Stimulated activated naive CD4-positive, alpha-beta T cell (primary cell): ENCODE measurements at places on chromosomes 5 and 9.

DNA sequence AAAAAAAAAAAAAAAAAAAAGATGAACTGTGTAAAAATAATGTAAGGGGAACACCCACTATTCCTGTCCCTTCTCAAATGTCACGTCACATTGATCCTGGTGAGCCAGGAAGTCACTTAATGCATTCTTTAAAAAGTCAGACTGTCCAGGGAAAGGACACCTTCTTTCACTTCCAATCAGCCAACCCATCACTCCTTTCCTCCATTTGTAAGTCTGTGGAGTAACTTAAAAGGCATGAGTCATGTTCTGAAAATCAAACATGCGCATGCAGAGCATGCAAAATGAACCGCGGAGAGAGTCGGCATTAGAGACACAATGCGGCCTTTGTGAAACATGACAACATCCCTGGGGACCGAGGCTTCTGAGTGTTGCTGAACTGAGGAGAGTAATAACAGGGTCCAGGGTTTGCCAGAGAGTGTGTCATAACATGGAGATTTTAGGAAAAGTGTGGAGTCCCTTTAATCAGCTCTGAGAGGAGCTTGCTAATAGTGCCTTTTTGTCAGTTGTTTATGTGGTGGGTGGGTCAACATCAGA is 77.6 kb upstream of the SEMA6A start:
- DNase-seq, result no peak

DNA sequence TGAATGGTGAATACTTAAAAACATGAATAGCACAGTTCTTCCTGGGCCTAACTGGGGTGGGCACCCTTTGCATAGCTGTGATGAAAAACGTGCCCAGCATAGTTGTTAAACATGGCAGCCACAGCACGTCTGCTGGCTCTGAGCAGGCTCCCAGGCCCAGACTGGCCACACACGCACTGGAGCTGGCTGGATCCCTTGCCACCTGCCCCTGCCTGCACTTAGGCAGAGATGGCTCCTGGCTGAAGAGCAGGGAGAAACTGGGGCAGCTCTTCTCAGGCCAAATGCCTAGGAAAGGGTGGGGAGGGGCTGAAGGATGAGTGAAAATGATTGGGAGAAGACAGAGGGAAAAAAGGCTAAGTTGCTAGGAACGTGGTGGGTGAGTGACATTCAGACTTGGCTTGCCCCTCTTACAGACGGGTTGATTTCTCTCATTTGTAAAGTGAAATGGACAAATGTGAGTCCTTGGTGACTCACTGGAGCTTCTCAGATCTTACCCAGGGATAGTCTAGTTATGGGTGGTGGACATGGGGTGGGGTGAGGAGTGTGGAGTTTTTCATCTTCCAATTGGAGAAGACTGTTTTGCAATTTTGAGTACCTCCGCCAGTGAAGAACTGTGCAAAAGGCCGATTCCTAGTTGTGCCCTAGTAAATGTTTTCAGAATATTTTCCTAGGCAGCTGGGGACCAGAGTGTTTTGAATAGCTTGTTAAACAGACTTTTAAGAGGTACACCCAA is 42.4 kb downstream of the TRIO start:
- no peak for DNase-seq

- DNase-seq, result no peak
These were observed 650 bp downstream of the DCTN4 start for GRCh38 chr5:150758203-150758530.

GRCh38 chr5:133316346-133317343 is 264.8 kb downstream of the HSPA4 start:
- DNase-seq, result no peak

DNA sequence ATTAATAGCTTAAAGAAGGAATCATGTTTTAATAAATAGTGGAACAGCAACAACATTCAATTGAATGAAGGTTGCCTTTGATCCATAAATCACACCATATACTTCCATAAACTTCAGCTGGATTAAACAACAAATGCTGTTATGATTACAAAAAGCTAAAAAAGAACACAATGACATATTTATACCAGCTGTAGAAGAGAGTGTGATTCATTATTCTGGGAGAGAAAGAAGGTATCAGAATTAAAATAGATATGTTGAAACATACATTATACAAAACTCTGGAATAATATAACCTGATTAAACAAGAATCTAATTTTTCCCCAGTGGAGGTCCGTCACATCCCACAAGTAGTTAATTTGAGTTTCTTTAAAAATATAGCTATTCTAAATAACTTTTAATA is 7.5 kb upstream of the RECK start:
- DNase-seq, result no peak

- no peak for DNase-seq
These were observed 7.9 kb upstream of the C1QTNF2 start for GRCh38 chr5:160378330-160378729.

- no peak for DNase-seq
These were observed 46.5 kb downstream of the AUH start for GRCh38 chr9:91315191-91315590.

- DNase-seq, result no peak
These were observed 87.7 kb upstream of the KLF4 start for GRCh38 chr9:107577140-107577776.

DNA sequence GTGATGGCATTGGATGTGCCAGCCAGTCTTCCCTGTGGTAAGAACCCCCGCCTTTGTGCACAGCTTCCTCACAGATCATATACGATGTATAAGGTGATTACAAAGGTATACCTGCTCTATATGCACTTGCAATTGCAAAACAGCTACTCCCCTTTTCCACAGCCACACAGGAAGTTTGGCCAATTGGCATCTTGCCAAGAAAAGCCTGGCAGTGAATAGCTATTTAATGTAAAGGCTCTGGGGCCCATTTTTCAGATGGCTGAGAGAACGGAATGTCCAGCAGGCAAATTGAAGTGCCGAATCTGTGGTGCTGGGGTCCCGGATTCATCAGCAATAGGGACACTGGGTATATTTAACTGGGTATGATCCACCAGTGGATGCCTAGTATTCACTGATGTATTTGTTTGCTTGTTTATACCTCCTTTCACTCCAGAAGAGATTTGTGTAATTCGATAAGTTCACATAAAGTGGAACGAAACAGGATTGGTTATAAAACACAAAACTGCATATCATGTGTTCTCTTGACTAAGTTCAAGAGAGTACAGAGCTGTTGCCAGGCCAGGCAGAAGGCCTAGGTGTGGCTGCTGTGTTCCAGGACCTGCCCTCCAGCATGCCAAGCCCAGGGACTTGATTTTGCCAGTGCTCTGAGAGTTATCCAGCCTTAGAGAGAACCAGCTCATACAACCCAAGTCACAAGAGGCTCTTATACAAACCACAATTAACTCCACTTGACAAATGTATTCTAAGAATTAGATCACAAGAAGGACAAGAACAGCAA is 27.7 kb upstream of the GABRP start:
- DNase-seq, result no peak

DNA sequence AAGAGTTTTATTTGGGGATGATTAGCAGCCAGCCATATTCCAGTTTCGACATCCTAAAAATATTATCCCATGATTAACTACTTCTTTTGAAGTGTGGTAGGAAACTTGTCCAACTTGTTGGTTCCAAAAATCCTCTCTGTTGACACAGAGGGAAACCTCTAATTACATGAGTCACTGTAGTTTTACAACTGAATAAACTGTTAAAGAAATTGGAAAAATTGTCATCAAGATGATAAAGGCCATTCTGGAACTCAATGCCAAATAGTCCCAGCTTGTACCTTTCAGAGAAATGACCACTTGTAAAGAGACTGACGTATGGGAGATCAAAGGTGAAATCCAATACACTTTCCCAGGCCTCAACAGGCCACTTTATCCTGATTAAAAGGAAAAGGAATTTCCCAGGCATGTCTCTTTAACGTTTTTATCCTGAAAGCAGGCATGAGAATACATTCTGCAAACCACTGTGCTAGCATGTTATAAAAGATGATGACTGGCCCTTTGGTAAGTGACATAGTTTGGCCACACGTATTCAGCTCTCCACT is 261.6 kb downstream of the GLIS3 start:
- no peak for DNase-seq

- no peak for DNase-seq
These were observed 30.9 kb upstream of the LPAR1 start for GRCh38 chr9:111069183-111069582.

- no peak for DNase-seq
These were observed 235.7 kb downstream of the COMMD10 start for GRCh38 chr5:116320486-116320885.
